WTC11 (cell line): ENCODE measurements at places on chromosomes 12 and 14.

DNA sequence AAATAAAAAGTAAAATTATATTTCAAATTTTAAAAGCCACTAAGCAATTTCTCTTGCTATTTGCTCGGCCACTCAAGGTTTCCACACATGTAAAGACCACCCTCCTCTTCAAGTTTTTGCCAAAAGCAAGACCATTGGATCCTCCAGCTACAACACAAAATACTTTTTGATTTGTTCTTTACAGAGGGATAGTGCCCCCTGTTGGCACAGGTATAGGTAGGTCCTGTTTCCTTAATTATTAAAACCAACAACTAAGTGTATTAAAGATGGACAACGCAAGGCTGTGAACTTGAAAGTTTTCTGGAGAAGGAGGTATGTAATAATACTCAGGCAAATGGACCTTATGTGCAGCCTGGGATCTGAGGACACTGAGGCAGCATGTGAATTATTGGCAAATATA lies 23.8 kb downstream of the ATP6V1D start:
- no peak for DNase-seq

GRCh38 chr12:26195641-26196420 lies 458 bp downstream of the SSPN start:
- peak; percentile 39 for DNase-seq

GRCh38 chr12:19220852-19221466 lies 91.4 kb downstream of the PLEKHA5 start:
- DNase-seq = no peak

- DNase-seq = no peak
Measured at GRCh38 chr14:38127356-38127755, 80.3 kb upstream of the SSTR1 start.

GRCh38 chr14:38310420-38310995 lies 54.6 kb upstream of the CLEC14A start:
- no peak for DNase-seq

DNA sequence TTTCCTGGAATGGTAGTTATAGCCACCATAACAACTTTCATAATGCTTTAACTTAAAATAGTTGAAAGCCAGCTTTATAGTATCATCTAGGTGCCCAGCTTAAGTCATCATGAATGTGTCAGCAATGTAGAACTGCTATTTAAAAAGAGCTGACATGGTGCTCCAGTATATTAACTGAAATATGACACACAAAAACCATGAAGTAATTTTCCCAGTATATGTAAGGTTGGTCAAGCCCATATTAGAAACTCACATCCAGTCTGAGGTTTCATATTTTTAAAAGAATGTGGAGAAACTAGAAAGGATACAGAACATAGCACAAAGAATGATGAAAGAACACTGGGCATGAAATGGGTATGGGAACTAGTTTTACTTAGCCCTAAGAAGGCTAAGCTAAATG lies 121.3 kb upstream of the KRAS start:
- DNase-seq = no peak

DNA sequence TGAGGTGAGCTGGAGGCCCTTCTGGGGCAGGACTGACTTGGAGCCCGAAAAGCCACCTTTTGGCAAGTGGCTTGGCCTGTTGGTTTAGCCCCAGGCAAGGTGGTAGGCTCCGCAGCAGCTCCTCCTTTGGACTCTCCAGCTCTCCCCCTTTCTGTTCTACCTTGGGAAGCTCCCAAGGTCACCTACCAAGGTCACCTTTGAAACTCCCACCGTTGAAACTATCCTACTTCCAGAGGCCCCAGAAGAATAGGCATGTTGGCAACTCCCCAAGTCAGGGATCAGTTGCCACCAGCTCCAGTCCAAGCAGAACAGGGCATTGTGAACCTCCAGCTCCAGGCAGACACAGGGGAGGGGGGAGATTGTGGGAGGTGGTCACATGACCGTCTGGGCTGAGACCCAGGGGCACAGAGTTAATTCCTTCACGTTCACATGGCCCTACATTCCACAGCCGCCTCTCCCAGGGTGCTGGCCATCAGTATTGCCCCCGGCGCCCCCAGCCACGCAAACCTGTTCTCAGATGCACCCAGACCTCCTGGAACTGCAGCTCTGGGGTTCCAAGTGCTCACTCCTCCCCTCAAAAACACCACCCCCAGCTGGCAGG lies 14.4 kb downstream of the IRF2BPL start:
- no peak for DNase-seq

DNA sequence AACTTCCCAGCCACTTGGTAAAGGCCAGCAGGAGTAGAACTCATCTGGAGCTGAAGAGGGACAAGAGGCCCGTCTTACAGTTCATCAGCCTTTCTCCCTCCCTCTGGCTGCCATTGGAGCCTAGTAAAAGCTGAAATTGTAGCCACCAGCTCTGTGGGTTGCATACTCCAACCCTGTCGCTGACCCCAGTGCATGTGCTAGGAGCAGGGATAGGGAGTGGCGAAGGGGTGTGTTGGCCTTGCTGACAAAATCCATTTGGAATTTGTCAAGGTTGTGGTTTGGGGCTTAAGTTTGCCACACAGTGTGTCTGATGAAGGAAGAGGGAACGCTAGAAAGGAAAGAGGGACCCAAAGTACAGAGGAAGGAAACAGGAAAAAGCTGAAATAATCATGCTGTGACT lies 4.0 kb upstream of the ARF3 start:
- no peak for DNase-seq

DNA sequence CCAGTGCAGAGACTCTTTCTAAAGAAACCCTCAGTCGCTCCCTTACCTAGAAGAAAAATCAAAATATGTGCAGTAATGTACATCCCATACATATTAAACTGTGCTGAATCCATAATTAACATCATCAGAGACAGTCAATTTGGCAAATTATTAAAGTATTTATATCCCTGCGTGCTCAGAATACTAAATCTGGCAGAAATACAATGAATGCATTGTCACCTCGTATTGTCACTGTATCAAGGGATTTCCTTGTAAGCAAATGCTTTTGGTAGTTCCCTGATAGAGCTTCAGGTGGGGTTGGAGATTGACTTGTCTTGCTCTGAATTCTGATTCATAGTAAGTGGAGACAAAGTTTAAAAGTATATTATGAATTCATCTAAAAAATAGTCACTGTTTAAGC lies 319.1 kb downstream of the PPFIA2 start:
- no peak for DNase-seq

- DNase-seq = no peak
Measured at GRCh38 chr12:32159925-32160324, 53.3 kb downstream of the BICD1 start.

DNA sequence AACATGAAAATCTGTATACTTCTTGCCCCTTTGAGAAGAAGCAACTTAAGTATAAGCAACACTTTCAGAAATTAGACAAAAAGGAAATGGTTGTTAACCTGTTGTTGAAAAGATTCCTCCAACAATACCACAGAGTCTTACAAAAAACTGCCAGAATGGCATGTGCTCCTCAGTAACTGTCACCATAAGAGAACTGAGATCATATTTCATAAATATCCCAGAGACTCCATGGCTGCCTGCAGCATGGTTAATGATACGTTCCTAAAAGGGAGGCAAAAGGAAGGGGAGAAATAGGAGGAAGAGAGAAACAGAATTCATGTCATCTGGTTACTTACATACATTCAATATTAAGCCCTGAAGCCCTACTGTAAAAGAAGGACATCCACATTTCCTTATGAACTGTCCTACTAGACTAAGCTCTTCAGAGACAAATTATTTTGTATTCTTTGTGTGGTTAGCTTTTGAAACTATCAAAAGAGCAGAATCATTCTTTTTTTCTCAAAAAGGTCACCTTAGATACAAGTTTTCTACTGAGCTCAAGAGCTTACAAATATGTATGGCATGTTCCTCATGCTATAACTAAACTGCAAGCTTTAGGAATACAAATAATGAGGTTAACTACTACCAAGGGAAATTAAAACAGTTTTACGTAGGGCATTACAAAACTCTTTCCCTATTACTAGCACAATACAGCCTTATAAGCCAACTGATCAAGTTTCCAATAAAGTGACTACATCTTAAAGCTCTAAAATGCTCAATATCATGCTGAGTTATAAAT lies 37.8 kb downstream of the ERGIC2 start:
- no peak for DNase-seq

- no peak for DNase-seq
Measured at GRCh38 chr14:104332634-104333270, 194.4 kb downstream of the KIF26A start.

DNA sequence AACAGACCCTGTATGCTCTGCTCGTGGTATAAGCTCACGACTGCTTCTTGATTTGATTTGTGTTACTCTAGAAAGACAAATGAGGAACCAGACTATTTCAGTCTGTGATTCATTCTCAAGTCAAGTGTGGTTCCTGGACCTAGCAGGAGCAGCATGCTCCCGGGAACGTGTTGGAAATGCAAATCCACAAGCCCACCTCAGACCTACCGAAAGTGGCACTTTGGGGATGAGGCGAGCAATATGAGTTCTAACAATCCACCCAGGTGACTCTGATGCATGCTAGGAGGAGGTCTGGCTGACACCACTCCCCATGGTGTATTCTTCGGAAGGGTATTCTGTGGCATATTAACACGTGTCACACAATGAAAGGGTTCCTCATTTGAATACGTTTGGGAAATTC lies 59.5 kb upstream of the TMX1 start:
- no peak for DNase-seq
